CD4-positive, alpha-beta T cell (primary cell): ENCODE measurements at places on chromosomes 1 and 21. TPM values are rescaled to one million over a fixed set of nuclear protein-coding genes. Genes with fewer than 3 reads are reported as not detected.

OLIG2 gene
- not detected for total RNA-seq

OR10R2 gene
- not detected for total RNA-seq

DNA sequence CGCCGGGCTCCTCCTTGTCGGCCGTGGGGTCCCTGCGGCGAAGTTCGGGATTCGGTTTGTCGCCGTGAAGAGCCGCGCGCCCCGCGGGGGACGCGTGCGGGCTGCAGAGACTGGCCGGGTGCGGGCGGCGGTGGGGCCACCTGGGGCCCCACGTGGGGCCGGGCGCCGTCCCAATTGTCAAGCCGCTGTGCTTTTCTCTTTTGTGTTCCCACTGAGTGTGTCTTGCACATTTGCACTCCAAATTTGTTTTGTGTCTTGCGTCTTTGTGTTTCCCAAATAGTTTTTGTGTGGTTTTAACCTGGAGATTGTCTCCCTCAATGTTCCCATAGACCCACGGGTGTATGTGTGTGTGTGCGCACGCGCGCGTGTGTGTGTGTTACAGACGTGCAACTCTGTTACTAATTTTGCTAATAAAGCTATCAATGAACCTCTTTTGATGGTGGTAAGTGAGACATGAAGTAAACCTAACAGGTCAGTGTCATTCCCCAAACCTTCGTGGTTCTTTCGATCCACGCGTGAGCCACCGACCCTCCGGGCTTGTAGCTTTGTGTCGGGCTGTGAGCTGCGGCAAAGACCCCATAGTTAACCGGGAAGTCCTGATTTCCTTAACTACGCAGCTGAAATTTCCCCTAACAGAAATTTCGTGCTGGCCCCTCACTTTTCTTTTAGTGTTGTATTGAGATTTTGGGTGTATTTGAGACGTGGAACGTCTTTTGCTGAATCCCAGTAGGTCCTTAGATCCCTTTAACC lies 708 bp downstream of the PRDM2 start:
- H3K4me3 ChIP-seq = peak overlapping the region; percentile 69
- peak; percentile 38 for DNase-seq
- H3K36me3 ChIP-seq = no peaks in the 10 kb centered on the region

DNA sequence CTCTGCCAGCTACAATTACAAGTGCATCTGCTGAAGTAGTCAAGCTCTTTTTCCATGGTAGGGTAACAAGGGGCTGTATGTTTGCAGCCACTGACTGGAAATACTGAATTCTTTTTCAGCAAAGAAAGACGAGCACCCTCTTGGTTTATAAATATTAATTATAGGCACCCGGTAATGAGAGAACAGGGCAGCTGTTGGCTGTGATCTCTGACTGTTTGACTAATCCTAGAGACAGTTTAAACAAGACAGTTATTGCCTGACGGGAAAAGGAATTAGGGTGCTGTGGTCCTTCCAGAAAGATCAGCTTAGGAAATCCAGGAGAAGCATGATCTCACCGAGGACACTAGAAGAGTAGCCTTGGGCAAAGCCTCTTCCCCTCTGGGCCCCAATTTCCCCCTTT lies 183.7 kb upstream of the ZC3H12A start:
- DNase-seq = no peak
- no peaks in the 10 kb centered on the region for H3K4me1 ChIP-seq
- peaks cover 10% of the 10 kb centered on the region for H3K27me3 ChIP-seq
- H3K36me3 ChIP-seq = no peaks in the 10 kb centered on the region
- no peak overlapping the region for H3K27ac ChIP-seq

GRCh38 chr1:212611000-212611948 lies 2.7 kb downstream of the ATF3 start:
- DNase-seq = no peak
- H3K4me3 ChIP-seq = no peak overlapping the region
- peaks cover 34% of the 10 kb centered on the region for H3K4me1 ChIP-seq
- H3K27ac ChIP-seq = no peak overlapping the region
- H3K36me3 ChIP-seq = no peaks in the 10 kb centered on the region
- H3K27me3 ChIP-seq = peaks cover 39% of the 10 kb centered on the region

DNA sequence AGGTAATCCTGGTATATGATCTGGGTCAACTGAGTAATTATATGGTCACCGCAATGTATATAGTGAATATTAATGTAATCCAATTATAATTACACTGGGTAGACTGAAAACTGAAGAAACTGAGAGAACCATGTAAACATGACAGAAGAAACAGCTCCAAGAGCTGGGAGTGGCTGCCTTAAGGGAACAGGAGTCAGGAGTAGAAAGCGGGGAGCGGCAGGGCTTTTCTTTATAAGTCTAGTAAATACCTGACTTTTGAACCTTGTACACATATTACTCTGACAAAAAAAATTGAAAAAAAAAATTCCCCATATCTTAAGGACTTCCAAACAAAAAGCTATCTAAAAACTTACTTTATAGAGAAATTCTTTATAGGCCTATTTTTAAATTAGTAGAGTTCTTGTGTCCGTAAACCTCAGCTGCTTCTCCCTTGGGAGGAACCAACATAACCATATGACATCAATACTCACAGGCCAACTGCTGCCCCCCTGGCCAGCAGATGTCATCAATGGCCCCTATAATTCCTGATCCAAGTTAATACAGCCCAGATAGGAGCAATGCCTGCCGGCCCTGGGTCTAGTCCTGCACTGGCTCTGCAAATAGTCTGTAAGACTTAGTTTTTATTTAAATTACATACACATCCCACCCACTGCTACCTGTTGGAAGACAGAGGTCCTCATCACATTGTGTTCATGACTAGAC lies 33.8 kb downstream of the THAP3 start:
- H3K27me3 ChIP-seq = no peaks in the 10 kb centered on the region
- H3K27ac ChIP-seq = no peak overlapping the region
- H3K4me1 ChIP-seq = peaks cover 4% of the 10 kb centered on the region
- H3K4me3 ChIP-seq = no peak overlapping the region
- H3K36me3 ChIP-seq = peaks cover 6% of the 10 kb centered on the region

DNA sequence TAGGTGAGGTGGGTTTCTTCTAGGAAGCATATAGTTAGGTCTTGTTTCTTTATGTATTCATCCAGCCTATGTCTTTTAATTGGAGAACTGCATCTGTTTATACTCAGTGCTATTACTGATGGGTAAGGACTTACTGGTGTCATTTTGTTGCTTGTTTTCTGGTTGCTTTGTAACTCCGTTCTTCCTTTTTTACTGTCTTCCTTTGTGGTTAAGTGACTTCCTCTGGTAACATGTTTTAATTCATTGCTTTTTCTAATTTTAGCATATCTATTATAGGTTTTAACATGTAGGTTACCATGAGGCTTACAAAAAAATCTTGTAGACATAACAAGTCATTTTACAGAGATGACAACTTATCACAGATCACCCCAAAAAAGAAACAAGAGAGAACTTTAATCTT lies 160.8 kb downstream of the VAV3 start:
- H3K27ac ChIP-seq = no peak overlapping the region
- DNase-seq = no peak
- H3K4me3 ChIP-seq = no peak overlapping the region

GRCh38 chr1:25728301-25728935 lies 71.6 kb upstream of the SELENON start:
- peaks cover 10% of the 10 kb centered on the region for H3K36me3 ChIP-seq
- H3K4me3 ChIP-seq = no peak overlapping the region
- H3K27me3 ChIP-seq = no peaks in the 10 kb centered on the region
- H3K27ac ChIP-seq = no peak overlapping the region

- H3K4me3 ChIP-seq = no peak overlapping the region
- H3K4me1 ChIP-seq = peaks cover 10% of the 10 kb centered on the region
- H3K36me3 ChIP-seq = no peaks in the 10 kb centered on the region
- no peak for DNase-seq
- no peak overlapping the region for H3K27ac ChIP-seq
Observed at GRCh38 chr1:51612447-51612961, 4.4 kb upstream of the OSBPL9 start.

WNT9A gene
- not detected for total RNA-seq

CFHR3 gene
- not detected for total RNA-seq

GRCh38 chr1:110616587-110616986 lies 10.4 kb upstream of the KCNA2 start:
- no peak overlapping the region for H3K4me3 ChIP-seq
- no peaks in the 10 kb centered on the region for H3K36me3 ChIP-seq
- no peak overlapping the region for H3K27ac ChIP-seq
- H3K27me3 ChIP-seq = no peaks in the 10 kb centered on the region
